ENCODE measurements at places on chromosomes 5 and 9.

DNA sequence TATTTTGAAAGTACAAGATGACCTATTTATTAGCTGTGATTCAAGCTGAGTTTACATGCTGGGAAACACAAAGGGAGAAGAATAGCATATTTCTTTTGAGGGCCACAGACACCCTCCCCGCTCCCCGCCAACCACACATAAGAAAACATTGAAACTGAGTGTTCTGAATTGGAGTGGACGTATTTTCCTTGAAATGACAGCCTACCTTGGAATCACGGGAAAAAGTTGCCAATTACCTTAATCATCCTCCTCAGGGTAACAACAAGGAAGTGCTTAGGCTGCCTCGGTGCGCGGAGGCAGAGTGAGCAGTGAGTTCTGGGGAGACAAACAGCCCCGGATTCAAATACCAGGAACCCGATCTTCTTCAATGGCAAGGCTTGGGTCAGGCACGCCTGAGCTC is 31.4 kb downstream of the CFAP77 start:
- no peak for DNase-seq

GRCh38 chr5:82911910-82912309 is 165.3 kb downstream of the TMEM167A start:
- no peak for DNase-seq

- no peak for DNase-seq
Measured at GRCh38 chr9:5470816-5471215, 20.5 kb downstream of the CD274 start.

GRCh38 chr5:135355169-135355568 is 43.9 kb downstream of the MACROH2A1 start:
- no peak for DNase-seq

GRCh38 chr9:30574355-30575151 is 1809.9 kb upstream of the ACO1 start:
- DNase-seq = no peak

- DNase-seq = no peak
Measured at GRCh38 chr9:101326501-101326900, 58.3 kb downstream of the BAAT start.

- DNase-seq = no peak
Measured at GRCh38 chr9:116555556-116556155, 131.4 kb upstream of the TRIM32 start.

DNA sequence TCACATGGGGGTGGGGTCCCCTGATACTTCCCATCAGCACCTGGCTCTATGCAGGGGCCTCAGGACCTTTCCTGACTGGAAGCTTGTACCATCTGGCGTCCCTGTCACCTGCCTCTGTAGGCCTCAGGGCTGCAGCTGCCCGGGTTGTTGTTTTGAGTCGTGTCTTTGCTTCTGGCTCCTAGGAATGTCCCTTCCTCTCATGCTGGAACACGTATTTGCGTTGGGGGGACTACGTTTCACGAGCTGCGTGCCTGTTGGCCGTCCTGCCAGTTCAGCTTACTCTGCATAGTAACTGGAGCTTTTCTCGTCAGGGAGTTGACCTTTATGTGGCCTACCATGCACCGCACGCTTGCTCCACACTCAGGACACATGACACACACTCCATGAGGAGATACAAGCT is 54.9 kb upstream of the IRX4 start:
- DNase-seq = no peak

GRCh38 chr9:85942913-85943709 is 2.2 kb downstream of the NAA35 start:
- DNase-seq = no peak

GRCh38 chr5:179766021-179766725 is 27.6 kb upstream of the LTC4S start:
- no peak for DNase-seq

DNA sequence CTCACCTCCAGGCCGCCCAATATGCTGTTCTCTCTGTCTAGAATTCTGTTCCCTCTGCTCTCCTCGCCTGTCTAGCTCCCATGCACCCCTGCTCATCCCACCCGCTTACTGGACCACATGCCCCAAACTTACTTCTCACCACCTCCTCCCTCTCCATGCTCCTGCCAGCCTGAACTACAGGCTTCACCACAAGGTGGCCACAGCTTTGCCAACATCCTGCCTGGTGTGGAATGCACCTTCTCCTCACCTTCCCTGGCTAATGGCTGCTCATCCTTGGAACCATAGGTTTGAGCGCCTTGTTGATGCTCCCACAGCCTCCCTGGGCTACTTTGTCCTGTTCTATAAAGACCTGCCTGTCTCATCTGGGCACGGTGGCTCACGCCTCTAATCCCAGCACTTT is 9.6 kb downstream of the LAMC3 start:
- DNase-seq = no peak

DNA sequence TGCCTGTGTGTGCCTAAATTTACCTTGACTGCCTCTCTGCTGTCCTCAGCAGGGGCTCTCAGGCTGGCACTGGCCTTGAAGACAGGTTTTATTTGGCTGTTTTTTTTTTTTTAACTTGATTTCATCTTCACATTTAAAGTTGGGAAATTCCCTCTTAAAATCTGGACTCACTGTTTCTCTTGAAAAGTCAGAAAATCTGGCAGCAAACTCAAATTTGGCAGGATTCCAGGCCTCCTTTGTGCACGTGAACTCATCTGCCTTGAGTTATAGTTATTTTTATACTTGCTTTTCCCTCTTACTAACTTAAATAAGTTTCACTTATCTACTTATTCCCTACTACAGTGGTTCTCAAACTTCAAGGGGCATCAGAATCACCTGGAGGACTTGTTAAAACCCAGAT is 118.4 kb upstream of the MAP3K1 start:
- DNase-seq = no peak

DNA sequence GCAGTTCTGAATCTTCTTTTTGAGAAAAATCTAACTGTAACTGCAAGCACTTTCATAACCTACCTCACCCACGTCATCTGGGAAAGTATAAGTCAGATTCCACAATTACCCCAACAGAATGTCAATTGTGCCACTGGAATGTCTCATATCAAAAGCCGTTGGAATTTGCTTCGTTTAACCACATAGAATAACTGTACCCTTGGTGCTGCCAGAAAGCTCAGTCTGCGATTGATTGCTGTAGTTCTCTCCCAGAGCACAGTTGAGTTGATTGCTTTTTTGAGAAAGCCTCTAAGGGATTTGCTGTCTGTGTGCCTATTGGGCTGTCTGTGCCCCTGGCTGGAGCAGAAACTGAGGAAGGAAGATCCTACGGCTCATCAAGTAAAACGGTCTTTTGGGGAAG is 583.6 kb downstream of the TMEM38B start:
- no peak for DNase-seq

DNA sequence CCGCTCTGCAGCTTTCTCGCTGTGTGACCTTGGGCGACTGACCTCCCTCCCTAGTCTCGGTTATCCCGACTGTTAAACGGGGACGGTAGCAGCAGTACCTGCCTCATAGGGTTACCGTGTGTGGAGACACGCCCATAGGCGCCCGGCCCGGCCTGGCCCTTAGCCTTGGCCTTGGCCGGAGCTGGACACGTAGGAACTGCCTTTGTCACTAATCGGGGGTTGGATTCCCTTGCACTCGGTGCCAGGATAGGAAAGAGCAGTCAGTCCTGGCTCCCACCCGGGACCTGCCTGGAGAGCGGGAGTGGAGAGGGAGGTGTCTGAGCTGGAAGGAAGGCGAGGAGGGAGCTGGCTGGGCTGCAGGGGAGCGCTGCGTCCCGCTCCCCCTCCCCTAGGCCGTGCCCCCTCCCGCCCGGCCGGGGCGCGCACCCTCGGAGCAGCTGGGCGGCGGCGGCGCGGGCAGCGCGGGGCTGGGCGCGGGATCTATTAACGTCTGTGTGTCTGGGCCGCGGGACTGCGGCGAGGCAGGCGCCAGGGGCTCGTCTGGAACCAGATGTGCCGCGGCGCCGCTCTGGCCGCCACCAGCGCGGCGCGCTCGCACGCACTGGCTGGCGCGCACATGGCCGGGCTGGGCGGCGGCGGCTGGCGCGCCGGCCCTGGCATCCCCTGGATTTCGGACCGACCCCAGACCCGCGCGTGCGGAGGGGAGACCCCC is 31.7 kb downstream of the PRRX2 start:
- no peak for DNase-seq

GRCh38 chr5:121503111-121503840 is 348.4 kb upstream of the FTMT start:
- DNase-seq = no peak

GRCh38 chr9:13088720-13089427 is 190.6 kb downstream of the MPDZ start:
- DNase-seq = no peak

GRCh38 chr5:81579262-81579924 is 171.5 kb downstream of the SSBP2 start:
- no peak for DNase-seq

GRCh38 chr5:143957455-143957854 is 145.5 kb downstream of the HMHB1 start:
- DNase-seq = no peak

DNA sequence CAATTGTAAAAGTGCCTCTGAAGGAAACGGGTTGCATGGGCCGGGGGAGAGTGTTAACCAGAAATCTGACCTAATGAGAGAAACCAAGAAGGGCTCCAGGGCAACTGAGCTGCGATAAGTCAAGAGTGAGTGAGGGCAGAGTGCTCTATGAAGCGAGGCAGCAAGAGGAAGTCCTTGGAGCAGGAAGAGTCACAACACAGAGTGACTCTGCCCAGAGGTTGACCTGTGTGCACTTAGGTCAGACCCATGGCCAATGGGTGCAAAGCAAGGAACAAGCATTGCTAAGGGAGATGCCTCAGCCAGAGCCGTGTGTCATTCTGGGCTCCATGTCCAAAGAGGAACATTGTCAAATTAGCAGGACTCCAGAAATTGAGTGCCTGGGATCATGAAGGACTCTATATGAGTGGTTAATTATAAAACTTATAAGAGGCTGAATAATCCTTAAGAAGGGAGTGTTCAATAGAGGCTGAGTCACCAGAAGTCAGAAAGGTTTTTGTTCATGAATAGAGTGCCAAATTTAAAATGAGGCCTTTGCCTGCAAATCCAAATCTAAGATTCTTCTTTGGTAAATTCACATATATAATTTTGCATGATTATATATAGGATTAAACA is 438.5 kb downstream of the MED10 start:
- no peak for DNase-seq

DNA sequence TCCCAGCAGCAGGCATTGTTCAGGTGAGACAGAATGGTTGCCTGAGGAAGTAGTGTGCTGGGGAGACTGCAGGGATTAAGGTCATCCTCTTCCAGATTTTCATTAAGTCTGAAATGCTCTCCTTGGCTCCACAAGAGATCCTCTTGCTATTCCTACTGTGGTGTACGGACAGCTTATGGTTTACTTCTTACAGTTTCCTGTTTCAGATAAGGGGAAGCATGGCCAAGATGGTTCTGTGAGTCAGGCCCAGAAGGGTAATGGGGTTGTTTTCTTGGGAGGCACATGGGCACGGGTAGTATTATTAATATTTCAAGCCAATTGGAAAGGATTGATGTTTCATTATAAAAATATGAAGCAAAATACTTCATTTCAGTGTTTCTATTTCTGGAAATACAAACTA is 42.9 kb downstream of the GLRX start:
- DNase-seq = no peak

- DNase-seq = no peak
Measured at GRCh38 chr5:10338686-10339057, 14.8 kb upstream of the MARCHF6 start.

- DNase-seq = no peak
Measured at GRCh38 chr5:81469676-81470075, 75.7 kb upstream of the ACOT12 start.

DNA sequence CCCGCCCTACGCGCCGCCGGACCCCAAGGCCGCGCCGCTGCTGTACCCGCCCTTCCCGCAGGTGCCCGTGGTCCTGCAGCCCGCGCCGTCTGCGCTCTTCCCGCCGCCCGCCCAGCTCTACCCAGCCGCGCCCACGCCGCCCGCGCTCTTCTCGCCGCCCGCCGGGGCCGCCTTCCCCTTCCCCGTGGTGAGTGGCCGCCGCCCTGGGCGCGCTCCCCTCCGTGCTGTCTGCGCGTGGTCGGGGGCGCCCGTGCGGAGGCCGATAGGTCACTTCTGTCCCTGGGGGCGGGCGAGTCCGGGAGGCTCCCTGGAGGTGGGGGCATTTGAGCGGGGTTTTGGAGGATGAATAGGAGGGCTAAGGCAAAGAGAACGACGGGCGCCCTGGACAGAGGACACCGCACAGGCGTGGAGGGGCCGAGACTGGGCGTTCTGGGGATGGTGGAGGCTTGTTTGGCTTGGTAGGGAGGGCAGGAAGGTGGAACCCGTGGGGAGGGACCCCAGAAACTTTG is 9.6 kb downstream of the PRRT1B start:
- DNase-seq = no peak

- no peak for DNase-seq
Measured at GRCh38 chr5:32827981-32828380, 116.9 kb downstream of the NPR3 start.

- no peak for DNase-seq
Measured at GRCh38 chr5:10854506-10855277, 93.7 kb upstream of the DAP start.

DNA sequence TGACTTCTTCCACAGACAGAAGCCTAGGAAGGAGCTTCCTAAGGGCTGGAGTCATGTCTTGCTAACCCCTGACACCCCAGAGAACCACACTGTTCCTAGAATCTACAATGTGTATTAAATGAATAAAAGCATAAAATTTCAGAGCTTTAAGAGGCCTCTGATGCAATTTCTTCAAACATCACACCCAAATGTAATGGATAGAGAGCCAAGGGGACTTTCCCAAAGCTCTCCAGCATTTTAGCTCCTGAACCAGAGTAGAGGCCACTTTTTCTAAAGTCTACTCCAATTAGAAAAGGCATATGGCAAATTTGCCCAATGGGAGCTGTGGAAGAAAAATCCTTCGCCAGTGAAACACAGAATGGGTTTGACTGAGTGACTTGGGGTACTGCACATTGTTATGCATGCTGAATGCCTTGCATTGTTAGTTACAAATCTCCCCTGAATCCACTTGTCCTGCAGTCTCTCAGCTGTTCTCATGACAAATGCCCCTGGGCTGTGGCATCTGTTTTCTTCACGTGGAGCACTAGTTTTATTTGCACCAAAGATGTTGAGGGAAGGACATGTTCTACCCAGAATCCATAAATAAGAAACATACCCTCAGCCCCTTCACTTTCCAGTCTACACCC is 334.0 kb downstream of the ASTN2 start:
- DNase-seq = no peak

DNA sequence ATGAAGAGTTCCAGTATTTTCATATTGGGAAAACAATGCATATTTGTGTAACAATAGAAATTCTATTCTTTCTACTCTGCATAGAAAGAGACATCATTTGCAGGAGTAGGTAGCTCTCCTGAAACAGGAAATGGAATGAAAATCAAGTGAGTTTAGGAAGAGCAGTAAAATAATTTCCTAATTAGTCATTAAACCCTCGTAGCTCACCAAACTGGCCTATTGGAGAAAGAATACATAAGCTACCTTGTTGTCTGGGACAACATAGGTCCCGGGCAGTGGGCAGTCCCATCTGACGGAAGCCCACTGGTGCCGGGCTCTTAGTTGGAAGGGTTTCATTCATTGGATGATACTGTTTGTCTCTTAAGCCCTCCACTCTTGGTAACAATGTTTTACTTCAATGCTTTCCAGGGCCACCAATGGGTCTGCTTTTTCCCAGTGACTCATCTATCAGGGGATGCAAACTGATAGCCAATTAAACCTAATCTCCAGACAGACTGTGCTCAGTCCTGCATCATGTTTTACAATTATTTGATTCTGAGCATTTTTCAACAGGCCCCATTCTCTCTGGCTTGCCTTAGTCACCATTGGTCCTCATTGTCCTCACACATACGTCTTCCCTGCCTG is 46.5 kb downstream of the GNA14 start:
- DNase-seq = no peak
